ENCODE measurements at places on chromosomes 7 and 10. TPM values are rescaled to one million over a fixed set of nuclear protein-coding genes. Genes with fewer than 3 reads are reported as not detected.
A peak's percentile ranks its signal among the peaks of the same experiment; 100 is the strongest.

The PDZD8 gene
- 40.5 TPM for total RNA-seq

The PNLIP gene
- total RNA-seq: not detected

The TMEM270 gene
- total RNA-seq: not detected

The SUN3 gene
- total RNA-seq: not detected

- no peaks in the 10 kb centered on the region for H3K27me3 ChIP-seq
- H3K36me3 ChIP-seq: peaks cover 7% of the 10 kb centered on the region
- no peak overlapping the region for H3K4me3 ChIP-seq
- no peak overlapping the region for H3K27ac ChIP-seq
Observed at GRCh38 chr10:114485696-114486400, 81.5 kb upstream of the AFAP1L2 start.

DNA sequence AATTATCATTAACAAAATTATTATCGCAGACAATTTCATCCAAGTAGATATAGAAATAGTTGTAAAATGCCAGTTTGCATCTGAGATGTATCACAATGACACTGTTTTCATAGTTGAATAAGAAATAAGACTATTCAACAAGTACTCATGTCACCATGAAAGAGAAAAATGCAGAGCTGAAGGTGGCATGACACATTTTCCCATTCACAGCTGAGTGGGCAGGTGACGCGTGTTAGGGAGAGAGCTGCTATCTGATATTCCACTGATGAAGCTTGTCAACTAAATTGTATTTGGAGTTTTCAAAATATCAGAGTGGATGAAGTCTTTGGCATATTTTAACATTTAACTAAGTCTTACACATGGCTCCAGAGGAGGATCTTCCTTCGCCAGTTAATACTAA is 70.3 kb upstream of the HDAC9 start:
- H3K4me1 ChIP-seq: peaks cover 43% of the 10 kb centered on the region
- H3K27ac ChIP-seq: no peak overlapping the region
- no peak overlapping the region for H3K4me3 ChIP-seq
- H3K27me3 ChIP-seq: no peaks in the 10 kb centered on the region

GRCh38 chr7:123494193-123494796 is 40.1 kb downstream of the IQUB start:
- no peak overlapping the region for H3K27ac ChIP-seq
- H3K27me3 ChIP-seq: peaks cover 13% of the 10 kb centered on the region
- no peaks in the 10 kb centered on the region for H3K4me1 ChIP-seq

DNA sequence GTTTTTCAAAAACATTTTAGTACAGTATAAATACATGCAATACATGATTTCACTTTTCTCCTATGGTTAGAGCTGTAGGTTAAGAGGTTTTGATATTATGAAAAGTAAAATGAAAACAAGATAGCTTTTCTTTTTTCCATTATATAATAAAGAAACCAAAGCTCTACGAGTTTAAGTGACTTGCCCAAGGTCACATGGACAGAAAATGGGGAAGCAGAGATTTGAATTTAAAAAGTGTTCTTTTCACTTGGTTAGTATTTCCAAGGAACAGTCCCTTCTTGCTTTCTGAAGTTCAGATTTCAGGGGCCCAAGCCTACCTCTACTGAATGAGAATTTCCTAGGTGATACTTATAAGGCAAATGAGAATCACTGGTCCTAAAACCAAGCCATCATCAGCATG is 13.2 kb upstream of the MAP3K8 start:
- no peak overlapping the region for H3K4me3 ChIP-seq
- no peaks in the 10 kb centered on the region for H3K36me3 ChIP-seq
- H3K27ac ChIP-seq: no peak overlapping the region

DNA sequence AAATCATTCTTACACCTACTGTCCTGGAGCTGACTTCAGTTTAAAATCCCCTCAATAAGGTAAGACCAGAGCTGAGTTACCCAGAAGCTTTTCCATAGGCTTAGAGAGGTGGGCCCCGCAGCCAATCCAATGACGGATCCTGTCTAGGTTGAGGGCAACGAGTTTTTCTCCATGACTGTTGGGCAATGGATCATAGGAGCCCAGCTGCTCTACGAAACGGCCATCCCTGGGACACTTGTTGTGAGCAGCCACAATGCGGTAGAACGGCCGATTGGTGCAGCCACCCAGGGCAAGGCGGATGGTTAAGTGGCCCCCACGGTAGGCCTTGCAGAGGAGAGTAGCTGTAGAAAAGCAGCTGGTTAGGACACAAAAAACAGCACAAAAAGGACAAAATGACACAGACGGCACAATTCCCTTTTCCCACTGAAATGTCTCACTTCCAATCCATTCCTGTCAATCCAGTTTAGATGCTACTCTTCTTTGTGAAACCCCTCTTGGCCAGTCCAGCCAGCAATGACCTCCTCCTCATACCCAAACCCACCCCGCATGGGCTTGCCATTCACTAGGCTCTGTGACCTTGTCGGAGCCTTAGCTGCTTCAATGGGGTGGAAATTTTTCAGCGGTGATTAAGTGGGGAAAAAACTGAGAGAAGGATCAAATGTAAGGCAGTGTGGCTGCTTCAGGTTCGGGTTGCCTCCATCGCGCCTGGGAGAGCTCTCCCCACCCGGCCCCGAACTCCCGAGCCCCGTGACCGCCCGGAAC is 580 bp downstream of the MRPS16 start:
- peaks cover 39% of the 10 kb centered on the region for H3K4me1 ChIP-seq
- DNase-seq: no peak
- H3K27ac ChIP-seq: peak overlapping the region; percentile 98
- peaks cover 8% of the 10 kb centered on the region for H3K36me3 ChIP-seq
- H3K27me3 ChIP-seq: no peaks in the 10 kb centered on the region
- H3K4me3 ChIP-seq: peak overlapping the region; percentile 94

All from chondrocyte (in vitro differentiated cells).